Skeletal muscle cell (primary cell): ENCODE measurements at places on chromosomes 3 and 15.

GRCh38 chr3:13007251-13007941 lies 65.8 kb downstream of the IQSEC1 start:
- no peak for DNase-seq

GRCh38 chr3:14141144-14141543 lies 16.3 kb downstream of the TMEM43 start:
- DNase-seq: no peak

GRCh38 chr3:165918657-165918979 lies 81.4 kb upstream of the BCHE start:
- no peak for DNase-seq

DNA sequence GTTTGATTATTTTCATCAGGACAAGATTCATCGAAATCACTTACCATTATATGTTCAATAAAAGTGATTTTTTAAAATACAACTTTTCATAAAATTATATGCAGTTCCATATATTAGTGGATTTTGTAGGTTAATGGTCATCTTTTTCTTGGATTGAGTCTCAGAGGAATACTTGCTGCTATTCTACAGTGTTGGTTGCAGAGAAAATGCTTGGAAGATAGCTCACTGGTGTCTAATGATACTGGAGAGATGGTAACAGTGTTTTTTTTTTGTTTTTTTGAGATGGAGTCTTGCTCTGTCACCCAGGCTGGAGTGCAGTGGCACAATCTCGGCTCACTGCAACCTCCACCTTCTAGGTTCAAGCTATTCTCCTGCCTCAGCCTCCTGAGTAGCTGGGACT lies 143.3 kb downstream of the TCF12 start:
- no peak for DNase-seq

DNA sequence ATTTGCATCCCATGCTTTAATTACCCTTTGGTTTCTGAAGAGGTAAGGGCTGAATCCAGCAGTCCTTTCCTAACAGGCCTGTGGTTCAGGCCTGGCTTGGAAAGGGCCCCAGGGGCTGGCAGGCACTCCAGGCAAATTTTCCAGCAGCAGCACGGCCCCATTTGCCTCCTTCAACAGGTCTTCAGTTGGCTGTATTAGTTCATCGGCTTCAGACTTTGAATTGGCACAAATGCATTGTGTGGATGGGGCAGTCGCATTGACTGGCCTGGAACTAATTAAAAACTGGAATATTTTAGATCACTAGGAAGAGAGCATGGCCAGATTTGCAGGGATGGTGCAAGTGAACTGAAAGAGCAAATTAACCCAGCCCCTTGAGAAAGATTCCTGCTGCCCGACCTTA lies 207.8 kb upstream of the MCTP2 start:
- no peak for DNase-seq

DNA sequence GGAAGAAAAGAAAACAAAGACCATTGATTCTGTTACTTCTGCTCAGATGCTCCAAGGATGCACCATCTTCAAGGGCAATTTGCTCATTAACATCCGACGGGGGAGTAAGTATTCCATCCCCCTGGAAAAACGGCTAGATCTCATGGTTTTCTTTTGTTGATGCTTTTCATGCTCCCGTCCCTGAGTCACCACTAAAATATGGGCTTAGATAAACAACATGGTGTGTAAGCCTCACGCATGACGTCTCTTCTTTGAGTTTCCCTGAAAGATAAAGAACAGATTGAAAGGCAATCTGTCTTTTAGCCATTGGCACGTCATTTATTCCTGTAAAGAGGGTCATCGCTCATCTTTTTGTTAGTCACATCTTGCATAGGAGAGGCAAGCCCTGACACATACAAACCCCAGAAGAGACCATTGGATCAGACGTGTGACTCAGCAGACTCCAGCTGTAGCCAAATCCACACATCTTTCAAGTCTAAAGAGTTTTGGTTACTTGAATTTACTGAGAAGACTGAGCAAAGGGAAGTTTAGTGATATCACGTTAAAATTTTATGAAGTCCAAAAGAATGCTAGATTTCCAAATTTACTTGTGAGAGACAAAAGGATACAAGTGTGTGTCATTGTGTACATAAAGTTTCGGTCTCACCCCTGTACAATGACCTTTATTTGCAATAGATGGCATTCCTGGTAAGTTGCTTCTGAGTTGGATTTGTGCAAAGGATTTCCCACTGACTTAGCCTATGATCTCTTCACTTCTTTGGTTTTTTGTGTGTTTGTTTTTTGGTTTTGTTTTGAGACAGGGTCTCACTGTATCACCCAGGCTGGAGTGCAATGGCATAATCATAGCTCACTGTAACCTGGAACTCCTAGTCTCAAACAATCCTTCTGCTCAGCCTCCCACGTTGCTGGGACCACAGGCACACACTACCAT lies 110.5 kb downstream of the PGPEP1L start:
- DNase-seq: peak; percentile 99

GRCh38 chr3:27865731-27866130 lies 143.6 kb upstream of the EOMES start:
- no peak for DNase-seq

DNA sequence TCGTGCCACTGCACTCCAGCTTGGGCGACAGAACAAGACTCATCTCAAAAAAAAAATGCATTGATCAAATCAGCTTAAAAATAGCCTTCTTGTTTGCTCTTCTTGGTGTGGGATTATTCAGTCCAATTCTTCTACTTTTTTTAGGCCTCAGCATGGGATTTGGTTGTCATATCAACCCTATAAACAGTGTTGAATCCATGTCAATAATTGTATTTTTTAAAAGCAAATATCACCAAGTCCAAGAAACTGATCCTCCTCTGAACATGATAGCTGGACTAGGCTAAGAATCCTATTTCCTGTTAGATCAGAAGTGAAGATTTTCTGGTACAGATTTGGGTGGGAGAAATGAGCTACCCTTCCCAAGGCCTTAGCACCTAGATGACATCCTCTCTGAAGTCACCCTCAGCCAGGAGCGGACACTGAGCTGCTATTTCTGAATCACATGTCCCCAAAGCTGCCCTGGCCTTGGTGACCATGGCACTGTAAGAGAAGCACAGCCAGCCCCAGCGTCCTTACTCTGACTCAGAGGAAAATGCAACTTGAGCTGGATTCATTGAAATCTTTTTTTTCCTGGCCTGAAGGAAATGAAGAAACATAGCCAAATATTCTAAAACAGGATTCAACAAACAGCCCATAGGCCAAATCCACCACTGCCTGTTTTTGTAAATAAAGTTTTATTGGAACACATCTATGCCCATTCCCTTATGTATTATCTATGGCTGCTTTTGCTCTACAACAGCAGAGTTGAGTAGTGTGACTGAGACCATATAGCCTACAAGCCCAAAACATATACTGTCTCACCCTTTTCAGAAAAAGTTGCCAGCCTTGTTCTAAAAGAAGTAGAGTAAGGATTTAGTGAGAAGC lies 215.9 kb upstream of the CTDSPL start:
- no peak for DNase-seq

DNA sequence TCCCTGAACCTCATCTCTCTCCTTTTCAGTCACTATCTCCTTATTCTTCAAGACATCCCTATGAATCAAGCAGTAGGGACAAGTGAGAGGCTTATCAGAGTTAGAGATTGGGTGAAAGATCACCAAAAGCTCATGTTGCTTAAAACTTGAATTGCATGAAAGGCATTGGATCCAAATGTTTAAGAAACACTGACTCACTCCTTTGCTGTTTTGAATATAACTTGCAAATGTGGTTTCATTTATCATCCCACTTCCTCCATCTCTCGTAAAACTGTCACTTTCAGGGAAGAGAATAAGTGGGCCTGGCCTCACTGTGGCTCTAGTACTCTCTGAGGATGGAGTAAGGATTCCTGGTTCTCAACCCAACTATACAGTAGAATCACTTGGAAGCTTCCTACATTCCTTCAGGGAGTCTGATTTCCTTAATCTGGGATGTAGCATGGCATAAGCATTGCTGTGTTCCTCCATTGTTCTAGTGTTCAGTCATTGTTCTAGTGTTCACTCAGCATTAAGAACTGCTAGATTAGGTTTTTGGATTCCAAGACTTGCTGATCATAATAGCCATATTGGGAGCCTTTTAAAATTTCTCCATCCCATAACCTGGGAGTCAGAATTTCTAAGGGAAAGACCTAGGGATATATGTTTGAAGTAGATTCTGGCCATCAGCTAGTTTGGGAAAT lies 171.8 kb downstream of the TMEM108 start:
- peak; percentile 29 for DNase-seq

DNA sequence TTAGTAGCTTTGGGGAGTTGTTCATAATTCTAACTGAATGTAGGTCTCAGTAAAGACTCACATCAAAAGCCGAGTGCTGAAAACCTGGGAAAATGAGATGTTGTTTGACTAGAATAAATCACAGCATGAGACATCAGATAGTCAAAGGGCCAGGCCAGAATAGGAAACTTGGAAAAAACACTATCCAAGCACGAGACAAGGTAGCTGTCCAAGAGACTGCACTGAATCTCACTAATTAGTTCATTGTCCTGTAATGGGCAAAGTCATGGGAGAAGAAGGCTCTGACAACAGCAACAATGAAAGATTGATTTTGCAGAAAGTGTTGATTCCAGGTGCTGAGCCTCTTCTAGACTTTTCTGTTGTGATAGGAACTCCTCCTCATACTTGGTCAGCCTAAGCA lies 314.2 kb downstream of the ROBO1 start:
- DNase-seq: no peak

- DNase-seq: no peak
Observed at GRCh38 chr3:126939338-126939718, 43.6 kb upstream of the PLXNA1 start.

DNA sequence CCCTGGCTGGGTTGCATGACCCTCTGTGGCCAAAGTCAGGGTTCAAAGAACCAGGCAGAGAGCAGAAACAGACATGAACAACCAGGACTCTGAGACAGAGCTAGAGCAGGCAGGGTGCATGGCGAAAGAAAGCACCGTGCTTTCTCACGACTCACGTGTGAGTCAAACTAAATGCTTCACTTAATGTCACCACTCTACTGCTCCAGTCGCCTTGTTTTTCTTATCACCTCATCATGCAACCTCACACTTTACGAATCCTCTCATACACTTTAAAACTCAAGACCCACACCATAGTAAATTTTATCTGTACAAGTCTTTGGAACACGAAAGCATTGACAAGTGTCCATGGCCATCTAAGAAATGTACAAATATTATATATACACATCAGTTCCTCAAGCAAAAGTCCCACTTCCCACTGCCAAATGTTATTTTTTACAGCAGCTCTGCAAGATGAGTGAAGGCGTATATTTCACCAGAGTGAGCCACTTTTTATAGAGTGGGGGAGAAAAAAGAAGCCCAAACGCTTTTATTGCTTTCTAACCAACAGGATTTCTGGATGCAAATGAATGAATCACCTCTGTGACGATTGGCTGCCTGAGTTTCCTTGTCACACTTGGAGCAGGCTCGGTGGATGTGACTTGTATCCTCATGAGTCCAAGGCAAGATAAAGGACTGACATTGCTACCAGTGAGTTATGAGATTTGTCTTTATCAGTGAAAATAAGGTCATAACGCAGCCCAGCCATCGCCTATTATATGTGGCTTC lies 16.0 kb upstream of the MEGF11 start:
- no peak for DNase-seq

DNA sequence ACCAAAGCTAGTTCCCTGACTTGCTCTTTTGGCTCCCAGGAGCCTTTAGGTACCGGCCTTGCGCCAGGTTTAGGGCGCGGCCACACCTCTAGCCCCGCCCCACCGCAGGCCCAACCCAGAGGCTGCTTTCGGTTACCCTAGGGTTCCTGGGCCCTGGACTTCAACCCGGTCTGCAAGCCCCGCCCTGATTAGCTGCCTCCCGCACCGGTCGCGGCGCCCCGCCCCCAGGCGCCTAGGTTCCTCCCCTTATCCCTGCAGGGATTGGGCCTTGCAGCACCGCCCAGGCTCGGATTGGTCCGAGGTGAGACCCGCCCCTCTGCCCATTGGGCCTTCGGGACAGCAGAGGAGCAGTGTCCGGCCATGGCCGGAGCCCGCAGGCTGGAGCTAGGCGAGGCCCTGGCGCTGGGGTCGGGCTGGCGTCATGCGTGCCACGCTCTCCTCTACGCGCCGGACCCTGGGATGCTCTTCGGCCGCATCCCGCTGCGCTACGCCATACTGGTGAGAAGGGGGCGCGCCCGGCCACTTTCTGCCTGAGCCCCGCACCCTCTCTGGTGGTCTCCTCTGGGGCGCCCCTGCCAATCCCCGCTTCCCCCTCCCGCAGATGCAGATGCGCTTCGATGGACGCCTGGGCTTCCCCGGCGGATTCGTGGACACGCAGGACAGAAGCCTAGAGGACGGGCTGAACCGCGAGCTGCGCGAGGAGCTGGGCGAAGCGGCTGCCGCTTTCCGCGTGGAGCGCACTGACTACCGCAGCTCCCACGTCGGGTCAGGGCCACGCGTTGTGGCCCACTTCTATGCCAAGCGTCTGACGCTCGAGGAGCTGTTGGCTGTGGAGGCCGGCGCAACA lies at the start of gene NUDT16:
Gene NUDT16, plus strand, starts transcription at position 330 of the 847 bp plus-strand sequence. Its CDS starts 31 bp downstream, at position 361.
- peak; percentile 97 for DNase-seq

DNA sequence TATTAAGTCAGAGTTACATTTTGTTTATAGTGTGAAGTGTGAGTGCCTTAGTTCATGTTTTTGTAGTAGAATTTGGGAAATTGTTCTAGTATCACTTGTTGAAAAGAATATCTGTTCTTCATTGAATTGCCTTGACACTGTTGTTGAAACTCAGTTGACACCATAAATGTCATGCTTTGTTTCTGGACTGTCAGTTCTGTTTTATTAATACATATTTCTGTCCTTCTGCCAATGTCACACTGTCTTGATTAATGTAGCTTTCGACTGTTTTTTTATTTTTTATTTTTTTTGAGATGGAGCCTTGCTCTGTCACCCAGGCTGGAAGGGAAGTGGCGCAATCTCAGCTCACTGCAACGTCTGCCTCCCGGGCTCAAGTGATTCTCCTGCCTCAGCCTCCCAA lies 59.1 kb downstream of the CHD2 start:
- DNase-seq: no peak

- no peak for DNase-seq
Observed at GRCh38 chr15:101090428-101090790, 161.4 kb downstream of the CHSY1 start.

GRCh38 chr15:72833561-72833960 lies 50.0 kb upstream of the ADPGK start:
- no peak for DNase-seq

DNA sequence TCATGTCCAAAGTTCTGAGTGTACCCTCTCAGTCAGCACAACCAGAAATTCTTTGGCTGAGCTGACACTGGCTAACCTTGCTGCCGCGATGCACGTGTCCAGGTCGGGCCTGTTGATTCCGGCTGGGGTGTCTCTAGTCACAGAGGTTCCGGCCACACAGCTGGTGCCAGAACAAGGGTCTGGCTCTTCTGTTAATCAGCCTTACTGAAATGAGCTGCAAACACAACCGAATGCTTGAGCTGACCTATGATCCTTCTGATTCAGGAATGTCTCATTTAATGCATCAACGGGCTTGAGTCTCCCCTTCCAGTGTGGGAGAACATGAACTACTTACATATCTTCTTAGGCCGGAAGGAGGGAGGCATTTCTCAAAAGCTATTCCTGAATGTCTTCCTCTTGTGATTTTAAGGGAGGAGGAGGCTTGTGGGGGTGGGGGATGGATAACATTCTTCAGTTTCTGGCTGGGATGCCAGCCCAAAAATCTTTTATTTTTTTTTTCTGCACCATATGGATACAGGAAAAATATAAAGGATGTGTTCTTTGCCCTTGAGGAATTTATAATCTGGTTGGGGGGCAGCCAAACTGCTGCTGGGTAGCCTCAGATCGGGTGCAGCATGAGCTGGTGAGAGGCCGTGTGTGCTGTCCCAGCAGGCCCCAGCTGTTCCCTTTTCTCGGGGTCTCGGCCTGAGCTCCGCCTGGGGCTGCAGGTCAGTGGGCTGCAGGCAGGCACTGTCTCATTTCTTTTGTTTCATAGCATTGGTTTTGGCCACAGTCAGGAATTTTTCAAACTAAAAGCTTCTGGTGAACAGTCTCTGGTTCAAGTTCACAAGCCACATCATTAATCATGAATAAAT lies 319.1 kb upstream of the TBL1XR1 start:
- peak; percentile 88 for DNase-seq
